ENCODE measurements at places on chromosomes 2 and 18.
A peak's percentile ranks its signal among the peaks of the same experiment; 100 is the strongest.

GRCh38 chr2:202114795-202115194 lies 41.7 kb downstream of the KIAA2012 start:
- no peak for DNase-seq

DNA sequence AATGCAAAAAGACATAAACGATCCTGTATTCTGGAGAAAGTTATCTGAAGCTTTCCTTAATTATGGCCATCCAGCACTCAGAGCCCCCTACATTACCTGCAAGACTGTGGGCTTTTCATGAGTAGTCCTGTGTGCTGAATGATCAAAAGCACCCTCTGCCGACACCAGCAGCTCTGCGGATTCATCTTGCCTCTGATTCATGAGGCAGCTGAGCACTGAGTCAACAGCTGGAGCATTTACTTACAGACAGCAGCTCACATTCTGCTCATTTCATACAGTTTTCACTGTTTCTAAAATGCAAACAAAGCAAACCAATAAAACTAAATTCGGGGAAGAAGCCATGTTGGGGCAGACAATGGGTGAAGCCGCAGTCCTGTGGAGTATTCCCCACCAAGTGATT lies 886.5 kb downstream of the CNTNAP5 start:
- DNase-seq: no peak

- no peak for DNase-seq
Observed at GRCh38 chr2:68135448-68136320, 22.0 kb upstream of the PNO1 start.

- no peak for DNase-seq
Observed at GRCh38 chr18:77702686-77703085, 453.0 kb downstream of the GALR1 start.

DNA sequence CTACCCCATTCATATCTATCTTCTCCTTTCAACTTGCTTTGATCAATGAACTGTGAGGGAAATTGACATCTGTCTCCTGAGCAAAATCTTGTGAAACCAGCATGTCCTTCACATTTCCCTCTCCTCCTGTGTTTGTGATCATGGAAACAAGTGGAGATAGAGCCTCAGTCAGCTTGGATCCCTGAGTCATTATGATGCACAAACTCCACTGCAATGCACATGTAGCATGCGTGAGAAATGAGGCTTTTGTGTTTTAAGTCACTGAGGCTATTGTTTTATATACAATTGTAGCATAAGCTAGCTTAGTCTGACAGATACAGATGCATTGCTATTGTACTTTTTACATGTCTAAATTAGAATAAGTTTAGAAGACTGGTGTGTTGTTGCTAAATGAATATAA lies 85.2 kb upstream of the HNMT start:
- no peak for DNase-seq

- DNase-seq: no peak
Observed at GRCh38 chr2:42725657-42726056, 38.3 kb downstream of the OXER1 start.

GRCh38 chr18:11114653-11115052 lies 34.7 kb downstream of the PIEZO2 start:
- no peak for DNase-seq

DNA sequence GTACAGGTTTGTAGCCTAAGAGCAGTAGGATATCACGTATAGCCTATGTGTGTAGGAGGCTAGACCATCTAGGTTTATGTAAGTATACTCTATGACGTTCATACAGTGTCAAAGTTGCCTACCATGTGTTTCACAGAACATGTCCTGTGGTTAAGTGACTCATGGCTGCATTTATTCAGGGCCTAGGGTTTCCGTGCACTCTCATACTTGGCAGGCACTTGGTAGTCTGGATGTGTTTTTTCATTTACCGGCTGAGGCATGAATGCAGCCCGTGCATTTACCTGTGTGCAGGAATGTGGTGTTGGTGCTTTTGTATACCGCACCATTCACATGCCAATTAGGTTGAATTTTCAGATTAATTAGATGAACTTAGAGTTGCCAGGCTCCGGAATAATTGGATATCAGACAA lies 43.4 kb downstream of the MYL12B start:
- DNase-seq: no peak

GRCh38 chr2:26581991-26582842 lies 58.9 kb downstream of the CIB4 start:
- no peak for DNase-seq

- no peak for DNase-seq
Observed at GRCh38 chr18:62723666-62724281, 8.4 kb downstream of the PHLPP1 start.

DNA sequence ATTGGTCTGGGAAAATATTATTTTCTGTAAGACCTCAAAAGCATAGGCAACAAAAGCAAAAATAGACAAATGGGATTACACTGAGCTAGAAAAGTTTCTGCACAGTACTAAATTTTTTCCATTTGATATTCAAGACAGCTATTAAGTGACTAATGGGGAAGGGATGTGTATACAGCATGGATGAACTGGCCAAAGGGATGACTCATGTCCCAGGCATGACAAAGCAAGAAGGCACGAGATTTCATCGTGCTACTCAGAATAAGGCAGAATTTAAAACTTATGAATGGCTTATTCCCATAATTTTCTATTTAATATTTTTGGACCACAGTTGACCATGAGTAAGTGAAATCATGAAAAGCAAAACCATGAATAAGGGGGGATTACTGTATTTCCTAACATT lies 1250.1 kb upstream of the GYPC start:
- DNase-seq: no peak

DNA sequence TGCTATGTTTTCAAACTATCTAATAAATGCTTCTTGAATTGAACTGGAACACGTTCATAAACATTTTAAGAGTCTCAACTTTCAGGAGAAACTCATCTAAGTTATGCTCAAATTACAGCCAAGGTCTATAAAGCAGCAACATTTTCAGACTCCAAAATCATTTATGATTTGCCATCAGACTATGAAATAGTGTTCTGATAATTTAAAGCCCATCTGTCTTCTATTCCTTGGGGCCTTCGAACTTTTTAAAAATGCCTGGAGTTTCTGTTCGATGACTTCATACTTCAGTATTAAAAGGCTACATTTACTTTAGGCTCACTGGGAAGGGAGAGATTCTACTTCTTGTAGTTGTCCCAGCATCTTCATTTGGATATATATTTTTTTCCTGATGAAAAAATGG lies 73.6 kb upstream of the NXPH2 start:
- DNase-seq: no peak

GRCh38 chr2:21103274-21103891 lies 20.4 kb upstream of the TDRD15 start:
- DNase-seq: no peak

GRCh38 chr18:5145168-5145825 lies 51.8 kb downstream of the AKAIN1 start:
- no peak for DNase-seq

DNA sequence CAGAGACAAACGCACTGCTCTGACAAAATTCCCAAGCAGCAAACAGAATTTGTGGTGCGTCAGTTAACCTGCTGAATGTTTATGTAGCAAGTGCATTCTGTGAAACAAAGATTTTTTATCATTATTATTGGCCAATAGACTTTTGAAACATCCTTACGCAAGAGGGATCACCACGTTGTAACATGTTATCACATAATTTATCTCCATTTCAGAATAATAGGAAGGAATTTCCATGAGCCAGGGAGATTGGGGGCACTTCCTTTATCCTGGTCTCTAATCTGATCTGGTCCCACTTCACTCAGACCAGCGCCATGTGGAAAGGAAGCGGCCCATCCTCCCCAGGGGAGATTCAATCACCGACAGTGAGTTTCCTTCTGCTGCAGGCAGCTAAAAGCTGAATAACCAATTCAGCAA lies 166.1 kb downstream of the PID1 start:
- DNase-seq: no peak

DNA sequence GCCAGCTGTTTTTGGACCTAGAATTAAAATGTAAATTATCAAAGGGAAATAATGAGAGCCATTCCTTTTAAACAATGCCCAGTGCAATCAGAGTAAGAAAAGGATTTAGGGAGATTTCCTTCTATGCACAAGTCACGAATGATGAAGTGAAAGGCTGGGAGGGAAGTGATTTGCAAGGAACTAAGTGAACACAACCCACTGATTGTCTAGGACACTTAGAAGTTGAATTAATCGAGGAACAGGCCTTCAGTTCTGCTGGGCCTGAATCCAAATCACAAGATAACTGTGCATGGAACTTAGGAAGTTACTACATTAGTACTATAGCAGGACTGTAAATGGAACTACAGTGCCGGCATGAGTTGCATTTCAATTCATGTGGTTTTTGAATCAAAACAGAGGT lies 17.7 kb downstream of the MAP2 start:
- DNase-seq: no peak

GRCh38 chr2:16588565-16588964 lies 77.1 kb downstream of the CYRIA start:
- no peak for DNase-seq

- no peak for DNase-seq
Observed at GRCh38 chr2:198326431-198326830, 522.0 kb downstream of the PLCL1 start.

DNA sequence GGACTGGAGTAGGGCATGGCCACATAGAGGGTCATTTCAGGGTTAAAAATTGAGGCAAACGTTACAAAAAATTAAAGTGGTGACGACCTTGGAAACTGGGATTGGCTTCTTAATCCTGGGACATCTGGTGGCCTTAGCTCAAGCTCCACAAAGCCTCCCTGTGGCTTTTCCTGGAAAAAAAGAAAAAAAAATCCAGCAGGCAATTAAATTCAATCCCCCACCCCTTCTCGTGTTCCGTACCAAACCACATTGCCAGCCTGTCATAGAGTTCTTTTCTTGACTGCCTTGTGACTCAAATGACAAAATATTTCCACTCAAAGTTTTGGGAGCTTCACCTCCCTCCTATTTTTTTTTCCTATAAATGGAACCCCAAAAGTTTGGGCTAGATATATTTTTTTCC lies 195.6 kb downstream of the HRH4 start:
- DNase-seq: no peak

- peak; percentile 75 for DNase-seq
Observed at GRCh38 chr2:26483957-26484565, 6.1 kb upstream of the OTOF start.

- peak; percentile 76 for DNase-seq
Observed at GRCh38 chr2:8685697-8686358, 4.0 kb downstream of the ID2 start.

GRCh38 chr2:220394433-220394832 lies 767.0 kb downstream of the SLC4A3 start:
- no peak for DNase-seq

- DNase-seq: no peak
Observed at GRCh38 chr18:25662272-25662671, 310.3 kb upstream of the ZNF521 start.

GRCh38 chr2:150387586-150388288 lies 99.7 kb downstream of the RND3 start:
- DNase-seq: no peak

DNA sequence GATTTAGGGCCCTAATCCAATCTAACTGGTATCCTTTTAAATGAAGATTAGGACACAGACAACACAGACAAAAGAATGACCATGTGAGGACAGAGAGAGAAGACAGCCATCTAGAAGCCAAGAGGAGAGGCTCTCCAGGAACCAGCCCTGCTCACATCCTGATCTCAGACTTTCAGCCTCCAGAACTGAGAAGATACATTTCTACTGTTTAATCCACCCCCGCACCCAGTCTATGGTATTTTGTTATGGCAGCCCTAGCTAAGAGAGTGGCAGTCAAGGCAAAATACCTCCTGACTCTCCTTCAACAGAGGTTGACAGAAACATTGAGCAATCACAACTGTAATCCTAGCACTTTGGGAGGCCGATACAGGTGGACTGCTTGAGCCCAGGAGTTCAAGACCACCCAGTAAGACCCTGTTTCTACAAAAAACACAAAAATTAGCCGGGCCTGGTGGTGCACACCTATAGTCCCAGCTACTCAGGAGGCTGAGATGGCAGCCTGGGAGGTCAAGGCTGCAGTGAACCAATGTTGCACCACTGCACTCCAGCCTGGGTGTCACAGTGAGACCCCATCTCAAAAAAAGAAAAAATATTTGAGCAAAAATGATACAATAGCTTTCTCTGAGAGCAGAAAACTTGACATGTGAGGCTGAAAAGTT lies 34.7 kb downstream of the WDR33 start:
- no peak for DNase-seq

DNA sequence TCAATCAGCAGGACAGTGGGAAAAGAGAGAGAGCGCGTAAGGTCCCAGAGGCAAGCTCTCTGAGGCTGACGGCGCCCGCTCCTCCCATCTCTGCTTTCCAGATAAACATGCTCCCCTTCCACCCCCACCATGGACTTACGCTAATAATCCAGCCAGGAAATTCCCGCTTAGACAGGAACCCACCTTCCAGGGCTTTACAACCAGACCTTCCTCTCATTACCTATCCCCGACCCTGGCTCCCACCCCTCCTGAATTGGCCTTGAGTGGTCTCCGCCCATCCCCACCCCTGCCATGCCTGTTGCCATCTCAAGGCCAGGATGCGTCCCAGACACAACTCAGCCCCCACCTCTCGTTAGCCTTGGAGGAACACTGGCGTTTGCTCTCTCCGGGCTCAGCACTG lies 131.1 kb downstream of the SMAD2 start:
- DNase-seq: no peak

DNA sequence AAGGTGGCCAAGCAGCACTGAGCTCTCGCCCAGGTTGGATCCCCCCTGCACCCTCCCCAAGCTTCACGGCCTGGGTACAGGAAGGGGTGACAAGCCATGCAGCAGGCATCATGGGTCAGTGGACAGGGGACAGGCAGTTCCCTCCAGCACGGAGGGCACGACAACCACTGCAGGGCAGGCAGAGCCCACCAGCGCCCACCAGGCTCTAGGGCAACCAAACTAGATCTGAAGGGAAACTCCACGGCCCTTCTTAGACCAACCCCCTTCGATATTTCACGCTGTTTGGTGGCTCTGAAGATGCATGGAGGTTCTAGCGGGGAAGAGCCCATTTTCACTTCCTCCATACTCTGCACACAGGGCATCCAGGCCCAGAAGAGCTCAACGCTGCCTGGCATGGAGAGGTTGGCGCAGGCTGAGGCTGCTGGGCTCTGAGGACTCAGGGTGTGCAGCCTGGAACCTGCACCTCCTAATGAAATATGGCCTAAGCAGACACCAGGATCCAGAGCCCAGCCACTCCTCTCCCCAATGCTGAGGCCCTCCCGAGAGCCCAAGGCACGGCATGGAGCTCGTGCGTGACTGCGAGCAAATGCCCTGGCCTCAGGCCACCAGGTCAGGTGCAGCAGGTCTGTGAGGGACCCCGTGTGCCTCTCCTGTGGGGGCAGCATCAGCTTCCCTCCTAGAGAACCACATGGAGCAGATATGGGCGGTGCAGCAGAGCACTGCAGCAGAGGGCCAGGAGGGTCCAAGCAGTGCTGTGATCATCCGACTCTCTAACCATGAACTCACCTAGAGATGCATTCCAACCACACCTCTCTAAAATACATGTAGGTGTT lies 8.7 kb upstream of the MTERF4 start:
- DNase-seq: no peak

DNA sequence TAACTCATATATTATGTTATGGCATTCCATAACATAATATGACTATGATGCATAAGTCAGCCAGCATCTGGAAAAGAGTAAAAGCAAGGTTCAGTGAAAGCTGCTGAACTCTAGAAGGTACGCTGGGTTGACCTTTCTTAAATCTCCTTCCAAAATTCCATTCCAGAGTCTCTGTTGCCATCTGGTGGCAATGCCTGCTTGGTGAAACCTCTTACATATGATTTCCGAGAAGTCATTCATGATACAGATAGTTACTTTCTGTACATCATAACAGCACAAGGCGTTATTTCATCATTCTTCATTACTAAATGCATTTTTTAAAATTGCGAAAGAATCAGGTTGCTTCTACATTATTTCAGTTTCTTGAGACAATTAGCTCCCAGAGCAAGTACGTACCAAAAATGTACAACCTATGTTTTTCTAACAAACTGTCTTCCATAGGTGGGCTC lies 7.0 kb upstream of the EPG5 start:
- peak; percentile 51 for DNase-seq

- no peak for DNase-seq
Observed at GRCh38 chr2:111227716-111228141, 107.0 kb downstream of the BCL2L11 start.
